ENCODE measurements at places on chromosomes 5 and 9.

- no peak for DNase-seq
These were observed 51.6 kb downstream of the NUDT12 start for GRCh38 chr5:103510851-103511553.

DNA sequence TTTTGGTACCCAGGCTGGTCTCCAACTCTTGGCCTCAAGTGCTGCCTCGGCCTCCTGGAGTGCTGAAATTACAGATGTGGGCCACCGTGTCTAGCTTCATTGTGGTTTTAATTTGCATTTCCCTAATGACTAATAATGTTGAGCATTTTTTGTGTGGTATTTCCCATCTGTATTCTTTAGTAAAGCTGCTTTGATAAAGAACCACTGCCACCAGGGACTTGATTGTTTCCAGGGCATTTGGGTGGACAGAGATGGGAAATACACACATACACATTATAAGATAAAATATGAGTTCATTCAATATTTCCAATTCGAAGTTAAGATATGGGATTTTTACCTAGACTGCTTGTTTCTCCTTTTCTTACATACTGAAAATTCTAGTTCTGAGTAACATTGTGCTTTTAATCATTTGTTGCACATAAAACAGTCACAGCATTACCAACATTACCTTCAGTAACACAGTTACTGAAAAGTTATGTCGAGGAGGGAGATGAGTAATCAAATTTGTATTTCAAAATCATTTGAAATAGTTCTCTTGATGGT lies 28.9 kb downstream of the HABP4 start:
- DNase-seq = no peak

DNA sequence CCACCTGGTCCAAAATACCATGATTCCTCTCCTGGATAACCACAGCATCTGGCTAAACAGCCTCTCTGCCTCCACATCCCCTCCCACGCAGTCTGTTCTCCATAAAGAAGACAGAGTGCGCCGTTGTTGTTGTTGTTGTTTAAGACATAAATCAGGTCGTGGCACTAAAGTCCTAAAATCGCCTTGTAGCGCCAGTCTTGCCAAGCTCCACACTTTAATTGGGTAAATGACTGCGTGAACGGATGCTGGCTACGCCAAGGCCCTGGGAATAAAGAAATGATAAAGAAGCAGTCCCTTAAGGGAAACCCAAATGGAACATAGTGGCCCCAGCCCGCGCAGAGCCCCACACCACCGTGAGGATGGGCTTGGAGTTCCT lies 364 bp upstream of the SFXN1 start:
- no peak for DNase-seq

- DNase-seq = no peak
These were observed 111.1 kb upstream of the S1PR3 start for GRCh38 chr9:88880199-88880598.

GRCh38 chr5:132190161-132190817 lies 37.4 kb downstream of the P4HA2 start:
- DNase-seq = no peak

DNA sequence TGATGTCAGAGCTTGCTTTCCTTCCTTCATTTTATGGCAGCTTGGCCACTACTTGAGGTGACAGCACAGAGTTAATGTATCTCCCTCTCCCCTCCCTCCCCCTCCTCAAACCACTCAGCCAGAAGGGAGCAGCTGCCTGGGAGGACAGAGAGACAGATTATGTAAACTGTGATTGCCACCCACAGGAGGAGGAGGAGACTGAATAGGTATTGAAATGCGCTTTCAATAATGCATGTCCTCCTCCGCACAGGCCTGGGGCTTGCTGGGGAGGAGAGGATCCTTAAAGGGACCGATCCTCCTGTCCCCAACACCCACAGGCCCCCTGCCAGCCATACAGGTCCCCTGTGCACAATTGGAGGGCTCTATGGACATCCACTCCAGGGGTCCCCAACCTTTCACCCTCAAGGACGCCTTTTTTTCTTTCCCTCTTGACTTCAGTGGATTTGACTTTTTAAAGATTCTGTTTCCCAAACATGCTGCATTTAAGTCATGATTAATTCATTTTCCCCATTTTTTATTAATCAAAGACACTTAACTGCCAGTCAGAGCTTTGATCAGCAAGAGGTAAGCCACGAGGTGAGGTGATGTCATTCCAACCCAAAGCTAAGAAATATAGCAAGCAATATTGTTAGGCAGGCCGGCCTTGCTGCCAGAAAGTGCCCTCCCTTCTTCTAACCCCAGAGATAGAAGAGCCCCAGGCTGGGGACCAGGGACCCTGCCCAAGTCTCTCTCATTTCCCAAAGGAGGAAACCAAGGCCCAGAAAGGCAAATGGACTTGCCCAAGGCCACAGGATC lies 47.5 kb upstream of the CPLX2 start:
- no peak for DNase-seq

GRCh38 chr5:94627191-94627590 lies 8.7 kb downstream of the SLF1 start:
- no peak for DNase-seq

- no peak for DNase-seq
These were observed 451.3 kb downstream of the SEMA5A start for GRCh38 chr5:9094582-9094981.

DNA sequence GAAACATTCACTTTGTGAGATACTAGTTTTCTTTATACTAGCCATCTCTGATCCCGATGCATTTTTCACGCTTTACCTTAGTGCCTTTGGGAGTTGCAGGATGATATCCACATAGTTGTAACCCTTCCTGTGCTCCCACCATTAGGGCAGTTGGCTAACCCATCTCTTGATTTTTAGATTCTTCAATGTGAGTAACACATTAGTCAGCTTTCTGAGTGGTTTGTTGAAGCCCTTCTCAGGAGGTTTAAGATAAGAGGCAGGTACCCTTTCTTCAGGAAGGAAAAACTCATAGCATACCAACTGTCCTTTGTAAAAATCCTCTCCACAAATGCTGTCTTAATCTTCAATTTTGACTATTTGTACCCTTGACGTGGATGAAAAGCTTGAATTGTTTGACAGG lies 392.3 kb downstream of the DMAC1 start:
- DNase-seq = no peak

GRCh38 chr5:5348135-5348534 lies 74.3 kb upstream of the ICE1 start:
- DNase-seq = no peak

DNA sequence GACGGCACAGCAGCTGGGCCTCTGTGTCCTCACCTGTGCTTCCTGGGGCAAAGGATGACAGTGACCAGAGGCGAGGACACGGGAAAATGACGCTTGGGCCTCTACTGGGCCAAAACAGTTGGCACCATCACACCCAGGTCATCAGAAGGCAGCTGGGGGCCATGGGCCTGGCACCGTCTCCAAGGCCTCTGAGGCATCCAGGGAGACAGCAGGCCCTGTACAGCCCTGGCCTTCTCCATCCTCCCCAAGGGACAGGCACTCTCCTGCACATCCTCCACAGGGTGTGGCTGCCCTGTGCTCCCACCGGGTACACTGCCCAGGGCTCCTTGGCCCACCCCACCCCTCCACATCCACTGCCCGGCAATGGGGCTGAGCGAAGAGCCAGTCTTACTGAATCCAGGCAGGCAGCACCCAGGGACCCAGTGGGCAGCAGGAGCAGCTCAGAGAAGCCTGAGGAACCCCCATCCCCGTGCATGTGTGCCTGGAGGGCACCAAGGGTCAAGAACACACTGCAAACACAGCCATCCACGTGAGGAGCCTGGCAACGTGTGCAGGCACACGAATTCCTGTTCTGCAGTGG lies 4.0 kb downstream of the LPCAT1 start:
- peak; percentile 15 for DNase-seq

DNA sequence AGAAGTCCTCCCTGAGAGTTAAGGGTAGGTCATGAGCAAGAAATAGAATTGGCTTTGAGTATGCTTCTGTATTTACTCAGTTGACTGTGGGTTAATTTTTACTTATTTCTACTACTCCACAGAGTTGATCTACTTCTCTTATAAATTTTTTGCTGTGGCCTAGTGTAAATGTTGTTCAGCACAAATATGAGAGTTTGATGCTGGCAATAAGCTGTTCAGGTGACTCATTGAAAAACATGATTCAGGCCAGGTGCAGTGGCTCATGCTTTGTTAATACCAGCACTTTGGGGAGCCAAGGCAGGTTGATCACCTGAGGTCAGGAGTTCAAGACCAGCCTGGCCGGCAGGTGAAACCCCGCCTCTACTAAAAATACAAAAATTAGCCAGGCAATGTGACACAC lies 4.5 kb upstream of the CDK7 start:
- DNase-seq = no peak

DNA sequence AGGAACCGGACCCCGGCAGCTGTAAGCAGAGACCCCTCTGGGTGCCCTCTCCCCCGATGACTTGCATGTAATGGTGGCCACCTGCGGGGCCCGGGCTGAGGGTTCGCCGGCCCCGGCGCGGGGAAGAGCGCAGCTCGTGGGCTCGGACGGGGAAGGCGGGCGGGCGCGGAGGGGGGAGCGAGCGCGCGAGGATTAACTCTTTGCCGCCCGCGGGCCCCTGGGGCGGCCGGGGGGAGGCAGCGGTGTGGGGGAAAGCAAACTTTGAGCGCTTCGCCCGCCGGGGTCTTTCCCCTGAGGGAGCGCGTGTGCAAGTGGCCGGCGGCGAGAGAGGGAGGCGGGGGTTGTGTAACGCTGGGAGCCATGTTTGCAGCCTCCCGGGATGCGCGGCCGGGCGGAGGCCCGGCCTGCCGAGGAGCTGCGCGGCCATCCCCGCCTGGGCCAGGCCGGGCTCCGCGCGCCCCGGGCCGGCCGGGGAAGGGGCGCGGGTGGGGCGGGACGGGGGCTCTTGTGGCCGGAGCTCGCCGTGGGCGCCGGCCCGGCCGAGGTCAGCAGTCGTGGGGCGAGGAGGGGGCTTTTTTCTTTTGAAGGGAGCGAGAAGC lies 547 bp downstream of the ANP32B start:
- DNase-seq = no peak

GRCh38 chr9:116049456-116049855 lies 104.1 kb upstream of the PAPPA start:
- DNase-seq = no peak

DNA sequence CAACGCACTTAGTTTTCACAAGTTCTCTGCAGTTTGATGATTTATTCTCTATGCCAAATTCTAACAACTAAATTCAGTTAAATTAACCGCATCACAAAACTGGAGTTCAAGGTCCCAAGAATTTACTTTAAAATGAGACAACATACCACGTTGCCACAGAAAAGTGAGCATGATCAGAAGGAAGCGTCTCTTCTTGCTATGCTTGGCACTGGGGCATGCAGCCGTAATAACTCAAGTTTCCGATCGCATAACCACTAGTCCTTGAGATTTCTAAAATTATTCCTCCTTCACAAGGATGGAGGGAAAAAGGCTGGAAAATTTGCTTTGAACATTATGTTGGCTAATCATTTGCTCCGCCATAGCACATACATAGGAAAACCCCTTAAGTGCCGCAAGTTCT lies 13.9 kb downstream of the NFIB start:
- DNase-seq = no peak

DNA sequence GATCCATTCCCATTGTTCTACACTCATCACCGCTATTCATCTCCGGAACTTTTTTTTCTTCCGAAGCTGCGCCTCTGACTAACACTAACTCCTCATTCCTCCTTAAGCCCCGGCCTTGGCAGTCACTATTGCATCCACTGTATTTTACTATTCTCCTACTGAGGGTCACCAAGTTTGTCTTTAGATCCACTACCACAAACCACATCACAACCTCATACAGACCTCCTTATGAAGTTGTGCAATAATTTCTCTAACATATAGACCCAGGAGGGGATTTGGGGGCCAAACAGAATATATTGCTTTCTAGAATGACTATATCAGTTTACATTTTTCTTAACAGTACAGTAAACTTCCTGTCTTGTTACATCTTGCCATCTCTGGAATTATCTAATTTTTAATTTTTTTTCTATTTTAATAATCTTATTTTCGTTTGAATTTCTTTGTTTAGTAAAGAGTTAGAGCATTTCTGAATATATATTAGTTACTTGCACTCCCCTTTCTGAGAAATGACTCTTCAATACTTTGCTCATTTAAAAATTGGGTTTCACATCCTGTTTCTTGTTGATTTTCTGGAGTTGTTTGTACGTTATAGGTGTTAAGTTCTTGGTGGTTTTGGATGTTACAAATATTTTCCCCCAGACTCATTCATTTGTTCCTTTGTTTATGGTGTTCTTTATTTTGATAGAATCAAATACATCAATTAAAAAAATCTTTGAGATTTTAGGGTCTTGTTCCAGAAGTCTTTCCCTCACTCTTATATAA lies 37.1 kb downstream of the DMRT2 start:
- no peak for DNase-seq

DNA sequence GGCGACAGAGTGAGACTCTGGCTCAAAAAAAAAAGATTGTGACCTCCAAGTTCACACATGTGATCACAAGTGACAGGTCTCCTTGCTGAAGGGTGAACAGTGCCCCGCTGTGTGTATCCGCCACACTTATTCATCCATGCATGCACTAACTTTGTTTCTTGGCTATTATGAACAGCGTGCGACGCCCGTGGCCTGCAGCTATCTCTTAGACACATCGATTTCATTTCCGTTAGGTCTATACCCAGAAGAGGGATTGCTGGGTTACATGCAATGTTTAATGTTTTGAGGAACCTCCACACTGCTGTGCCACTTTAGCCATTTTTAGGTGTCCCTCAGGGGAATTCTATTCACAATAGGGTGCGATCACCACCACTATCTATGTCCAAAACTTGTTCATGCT lies 12.1 kb upstream of the EGFL7 start:
- DNase-seq = no peak

GRCh38 chr5:142807372-142807911 lies 37.3 kb downstream of the ARHGAP26 start:
- DNase-seq = no peak

DNA sequence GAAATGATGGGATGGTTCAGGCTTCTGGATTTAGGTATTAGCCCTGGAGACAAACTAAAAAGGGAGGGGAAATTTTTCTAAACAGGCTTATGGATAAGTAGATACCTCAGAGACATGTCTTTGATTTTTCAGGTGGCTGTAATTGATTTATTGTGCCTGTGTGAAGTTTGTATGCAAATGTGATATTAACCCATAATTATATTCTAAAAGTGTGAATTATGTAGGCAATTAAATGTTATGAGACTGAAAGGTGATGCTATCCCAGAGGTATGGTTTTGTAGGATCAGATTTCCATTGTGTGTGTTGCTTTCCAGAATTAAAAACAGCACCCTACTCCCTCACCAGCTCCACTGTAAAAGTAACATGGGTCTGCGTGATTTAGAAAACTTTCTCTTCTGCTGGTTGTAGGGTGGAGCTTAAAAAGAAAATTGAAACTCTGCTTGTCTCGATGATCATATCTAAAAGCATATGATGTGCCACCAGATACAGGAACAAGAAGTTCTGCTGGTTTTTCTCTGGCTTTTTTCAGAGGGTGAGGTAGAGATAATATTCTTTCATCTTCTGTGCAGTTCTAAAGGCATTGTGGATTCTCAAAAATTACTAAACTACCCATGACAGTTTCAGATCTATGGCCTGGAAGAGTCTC lies 71.8 kb upstream of the TAF11L2 start:
- DNase-seq = no peak

GRCh38 chr5:172720655-172721054 lies 50.3 kb downstream of the DUSP1 start:
- DNase-seq = no peak

All from omental fat pad (tissue), 4 donors.